H9 (cell line): ENCODE measurements at places on chromosomes 4 and X.

- no peak for DNase-seq
Observed at GRCh38 chr4:24322995-24323394, 261.4 kb downstream of the DHX15 start.

DNA sequence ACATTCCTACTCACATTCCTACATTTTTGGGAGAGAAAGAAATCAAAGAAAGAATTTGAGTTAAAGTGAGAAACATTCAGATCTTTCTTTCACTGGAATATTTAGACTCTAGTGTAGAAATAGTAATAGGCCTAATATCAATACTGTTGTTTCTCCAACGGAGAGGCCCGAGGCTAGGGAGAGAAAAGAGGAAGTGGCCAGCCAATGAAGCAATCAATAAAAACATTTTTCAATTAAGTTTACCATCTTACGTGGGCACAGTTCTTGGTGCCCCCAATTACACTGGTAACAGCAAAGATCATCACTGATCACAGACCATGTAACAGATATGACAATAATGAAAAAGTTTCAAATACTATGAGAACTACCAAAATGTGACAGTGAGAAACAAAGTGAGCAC, 281.4 kb downstream of the GPM6A start:
- no peak for DNase-seq

GRCh38 chrX:6021316-6022091, 207.2 kb downstream of the NLGN4X start:
- peak; percentile 47 for DNase-seq

DNA sequence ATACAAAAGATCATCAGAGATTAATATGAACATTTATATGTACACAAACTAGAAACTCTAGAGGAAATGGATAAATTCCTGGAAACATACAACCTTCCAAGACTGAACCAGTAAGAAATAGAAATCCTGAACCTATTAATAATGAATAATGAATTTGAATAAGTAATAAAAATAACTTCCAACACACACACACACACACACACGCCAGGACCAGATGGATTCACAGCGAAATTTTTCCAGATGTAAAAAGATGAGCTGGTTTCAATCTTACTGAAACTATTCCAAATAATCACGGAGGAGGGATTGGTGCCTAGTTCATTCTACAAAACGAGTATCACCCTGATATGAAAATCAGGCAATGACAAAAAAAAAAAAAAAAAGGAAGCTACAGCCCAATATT, 1095.0 kb downstream of the FAT4 start:
- no peak for DNase-seq

DNA sequence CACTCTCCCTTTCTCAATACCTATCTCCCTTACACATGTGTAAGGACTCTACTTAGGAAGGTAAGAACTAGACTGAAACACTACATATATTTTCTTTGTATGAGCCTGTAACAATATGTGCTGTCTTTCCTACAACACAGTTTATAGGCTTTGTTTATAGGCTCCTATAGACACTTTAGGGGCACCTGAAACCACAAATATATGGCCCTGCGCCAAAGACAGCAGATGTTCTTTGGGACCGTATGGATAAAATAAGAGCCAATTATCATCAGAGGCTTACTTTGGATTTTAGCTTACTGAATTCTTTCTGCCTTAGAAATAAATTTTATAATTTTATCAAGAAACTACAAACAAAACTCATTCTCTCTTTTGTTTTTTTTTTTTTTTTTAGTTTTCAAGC, 16.6 kb upstream of the CXCL3 start:
- no peak for DNase-seq

DNA sequence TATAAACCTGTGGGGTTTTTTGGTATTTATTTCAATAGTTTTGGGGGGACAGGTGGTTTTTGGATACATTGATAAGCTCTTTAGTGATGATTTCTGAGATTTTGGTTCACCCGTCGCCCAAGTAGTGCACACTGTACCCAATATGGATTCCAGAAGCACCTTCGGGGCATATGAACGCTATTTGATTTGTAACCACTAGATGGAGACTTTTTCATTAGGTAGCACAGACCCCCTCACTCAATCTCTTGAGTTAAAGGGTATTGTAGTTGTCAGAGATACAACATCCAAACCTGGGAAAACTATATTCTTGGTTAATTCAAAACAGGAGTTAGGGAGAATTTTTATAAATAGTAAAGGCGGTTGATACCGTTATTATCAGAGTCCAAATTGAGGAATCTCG, 79.8 kb downstream of the SPANXN3 start:
- no peak for DNase-seq

DNA sequence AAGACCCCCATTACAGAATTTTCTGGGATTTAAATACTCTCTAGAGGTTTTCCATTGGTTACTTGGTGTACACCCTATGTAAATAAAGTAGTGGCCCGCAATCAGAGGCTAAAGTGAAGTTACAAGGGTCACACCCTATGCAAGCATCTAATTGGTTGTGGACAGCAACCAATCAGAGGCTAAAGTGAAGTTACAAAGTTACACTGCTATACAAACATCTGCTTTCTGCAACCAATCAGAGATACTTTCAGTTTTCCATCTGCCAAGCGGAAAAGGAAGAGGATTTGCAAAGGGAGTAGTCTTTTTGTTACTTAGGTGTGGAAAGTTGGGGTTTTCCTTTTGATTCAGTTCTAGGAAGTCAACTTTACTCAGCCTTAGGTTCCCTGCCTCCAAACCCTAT, 2.0 kb upstream of the ATRX start:
- no peak for DNase-seq

DNA sequence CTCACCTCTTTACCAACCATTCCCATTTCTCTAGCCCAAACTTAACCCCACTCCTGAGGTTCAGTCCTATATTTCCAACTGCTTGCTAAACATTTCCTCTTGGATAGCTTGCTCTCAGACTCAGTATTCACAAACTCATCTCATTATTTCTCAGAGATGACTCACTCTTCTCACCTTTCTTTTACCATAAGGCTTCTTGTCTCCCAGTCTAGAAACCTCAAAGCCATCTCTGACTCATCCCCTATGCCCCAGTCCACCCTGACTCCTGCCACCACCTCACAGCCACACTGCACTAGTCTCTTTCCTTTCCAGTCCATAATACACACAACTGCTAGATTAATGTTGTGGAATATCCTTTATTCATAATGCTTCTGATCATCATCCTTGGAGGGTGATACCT, 4.8 kb downstream of the FRMPD3 start:
- no peak for DNase-seq

- no peak for DNase-seq
Observed at GRCh38 chr4:4990857-4991540, 28.3 kb downstream of the CYTL1 start.

DNA sequence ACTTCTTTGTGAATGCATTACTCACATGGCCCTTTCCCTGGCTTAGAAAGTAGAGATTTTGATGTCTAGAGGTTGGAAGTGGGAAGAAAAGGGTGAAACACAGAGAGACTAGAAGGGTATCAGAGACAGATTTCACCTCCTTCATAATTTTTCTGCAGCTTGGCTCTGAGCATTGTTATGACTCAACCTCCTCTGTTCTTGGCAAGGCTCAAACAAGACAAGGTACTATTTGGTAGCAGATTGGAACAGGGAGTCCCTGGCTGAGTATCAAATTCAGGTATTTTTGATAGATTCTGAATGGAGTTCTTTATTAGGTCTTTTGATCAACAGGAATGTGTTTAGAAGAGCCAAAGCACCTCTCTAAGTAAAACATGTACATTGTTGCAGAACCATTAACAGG, 146.3 kb upstream of the CHRDL1 start:
- no peak for DNase-seq

DNA sequence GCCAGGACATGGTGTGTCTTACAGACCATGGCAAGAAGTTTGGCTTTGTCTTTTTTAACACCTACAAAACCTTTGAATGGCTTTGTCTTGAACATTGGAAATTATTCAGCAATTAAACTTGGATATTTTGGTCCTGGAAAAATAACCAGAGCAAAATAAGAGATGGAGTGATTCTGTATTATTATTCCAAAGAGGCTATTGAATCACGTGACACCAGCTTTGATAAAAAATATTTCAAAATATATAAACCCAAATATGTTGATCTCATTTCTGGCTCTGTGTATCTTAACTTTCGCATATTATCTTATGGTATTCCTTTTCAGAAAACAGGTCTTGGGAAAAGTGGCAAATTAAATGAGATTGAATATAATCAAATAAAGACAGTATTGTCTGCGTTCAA, 32.6 kb upstream of the GIMD1 start:
- no peak for DNase-seq

GRCh38 chr4:171348090-171348489, 465.1 kb upstream of the GALNTL6 start:
- no peak for DNase-seq

- DNase-seq: no peak
Observed at GRCh38 chr4:15894921-15895916, 43.3 kb downstream of the FGFBP1 start.

- peak; percentile 68 for DNase-seq
Observed at GRCh38 chrX:40174001-40174853, 76.5 kb upstream of the BCOR start.
